ENCODE measurements at places on chromosomes 5 and 9.
A peak's percentile ranks its signal among the peaks of the same experiment; 100 is the strongest.

- no peak for DNase-seq
Observed at GRCh38 chr9:112711050-112711689, 6.7 kb downstream of the INIP start.

DNA sequence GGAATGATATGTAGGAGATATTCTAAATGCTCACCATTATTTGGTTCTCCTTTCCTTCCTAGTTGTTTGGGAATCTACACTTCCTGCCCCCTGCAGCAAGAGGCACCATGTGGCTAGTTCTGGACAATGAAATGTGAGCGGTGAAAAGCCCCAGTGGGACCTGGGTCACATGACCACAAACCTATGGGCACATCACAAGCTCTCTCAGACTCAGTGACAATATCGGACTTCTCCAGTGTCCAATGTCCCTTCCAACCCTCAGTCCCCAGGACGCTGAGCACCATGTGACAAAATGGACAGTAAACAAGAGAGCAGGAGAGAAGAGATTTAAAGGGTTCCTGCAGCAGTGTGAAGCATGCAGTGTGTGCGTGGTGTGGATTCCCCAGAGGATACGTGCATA, 44.6 kb upstream of the FOXE1 start:
- DNase-seq, result no peak

DNA sequence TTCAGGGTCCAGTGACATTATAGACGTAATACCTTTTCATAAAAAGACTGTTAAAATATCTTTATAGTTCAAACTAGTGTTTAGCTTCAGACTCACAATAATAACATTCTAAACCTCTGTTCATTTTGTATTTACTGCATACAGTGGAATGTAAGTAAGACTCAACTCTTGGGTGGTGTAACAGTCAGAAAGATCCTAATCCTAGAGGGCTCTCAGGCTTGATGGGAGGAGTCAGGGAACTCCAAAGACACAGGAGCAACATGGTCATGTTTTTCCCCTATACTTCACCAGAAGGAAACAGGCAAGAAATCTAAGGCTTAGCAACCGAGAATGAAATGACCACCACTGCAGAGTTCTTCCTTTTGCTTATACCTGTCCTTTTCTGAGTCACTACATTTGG, 82.6 kb downstream of the MRPS27 start:
- no peak for DNase-seq

GRCh38 chr5:173963867-173964441, 25.0 kb upstream of the C5orf47 start:
- DNase-seq, result peak; percentile 3

GRCh38 chr5:109516390-109516789, 106.6 kb upstream of the PJA2 start:
- DNase-seq, result no peak

DNA sequence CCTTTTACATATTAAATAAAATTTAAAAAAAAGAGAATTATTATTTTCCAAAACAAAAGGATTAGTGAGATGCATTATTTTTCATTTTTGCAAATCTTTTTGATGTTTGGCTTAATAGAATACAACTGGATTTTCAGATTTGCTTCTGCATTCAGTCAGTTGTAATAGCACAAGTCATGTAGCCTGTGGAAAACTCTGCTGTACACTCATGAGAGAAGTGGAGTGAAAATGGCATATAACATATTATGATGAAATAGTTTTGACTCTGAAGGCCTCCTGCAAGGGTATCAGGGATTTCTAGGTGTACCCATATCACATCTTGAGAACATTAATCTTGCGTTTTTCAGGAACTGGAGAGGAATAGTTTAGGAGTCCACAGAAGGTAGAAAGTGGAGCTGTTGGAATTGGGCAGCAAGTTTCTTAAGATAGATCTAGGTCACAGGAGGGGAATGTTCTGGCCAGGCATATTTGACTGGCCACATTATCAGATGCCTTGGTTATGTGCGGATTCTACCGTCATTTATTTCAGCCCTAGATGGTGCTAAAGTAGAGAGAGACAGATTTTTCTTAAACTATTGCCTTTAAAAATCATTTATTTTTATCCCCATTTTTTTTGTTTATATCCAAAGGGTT, 16.4 kb downstream of the LNPEP start:
- no peak for DNase-seq

DNA sequence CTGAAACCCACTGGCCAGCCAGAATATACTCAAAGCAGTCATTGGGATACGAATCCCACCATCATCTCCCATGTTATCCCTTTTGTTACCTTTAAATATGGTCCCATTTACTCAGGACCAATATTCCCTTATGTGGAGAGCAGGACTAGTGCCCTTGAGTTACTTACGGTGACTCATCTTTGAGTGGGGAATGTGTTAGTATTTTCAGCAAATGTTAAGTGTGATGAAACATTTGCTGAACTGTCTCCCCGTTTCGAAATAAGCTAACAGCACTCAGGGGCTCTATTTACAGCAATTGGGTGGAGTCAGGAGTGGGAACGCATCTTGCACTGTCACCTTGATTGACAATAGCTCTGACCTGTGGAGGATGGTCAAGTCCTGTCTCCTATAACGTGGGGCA, 67.4 kb downstream of the CTSL start:
- no peak for DNase-seq

- no peak for DNase-seq
Observed at GRCh38 chr5:178672630-178673029, 45.8 kb upstream of the CLK4 start.

DNA sequence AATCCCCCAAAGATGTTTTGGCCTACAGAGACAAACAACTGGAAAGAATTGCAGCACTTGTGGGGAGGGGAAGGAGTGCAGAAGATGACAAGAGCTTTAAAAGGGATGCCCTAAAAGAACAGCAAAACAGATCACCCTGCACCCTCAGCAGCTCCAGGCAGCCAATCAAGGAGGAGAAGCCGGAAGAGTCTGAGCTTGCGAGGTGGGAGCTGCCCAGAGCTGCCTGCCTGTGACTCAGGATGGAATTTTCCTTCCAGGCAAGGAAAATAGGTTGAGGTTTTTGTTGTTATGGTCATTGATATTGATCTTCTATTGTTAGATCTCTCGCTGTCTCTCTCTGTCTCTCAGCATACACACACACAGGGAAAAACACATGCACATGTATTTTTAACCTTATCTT, 70.3 kb upstream of the MAP1B start:
- DNase-seq, result no peak
